CD4-positive, alpha-beta T cell treated with Interleukin-12 subunit alpha and Interleukin-12 subunit beta, for 1 hour (primary cell): ENCODE measurements at places on chromosomes 12 and 14.
A peak's percentile ranks its signal among the peaks of the same experiment; 100 is the strongest.

DNA sequence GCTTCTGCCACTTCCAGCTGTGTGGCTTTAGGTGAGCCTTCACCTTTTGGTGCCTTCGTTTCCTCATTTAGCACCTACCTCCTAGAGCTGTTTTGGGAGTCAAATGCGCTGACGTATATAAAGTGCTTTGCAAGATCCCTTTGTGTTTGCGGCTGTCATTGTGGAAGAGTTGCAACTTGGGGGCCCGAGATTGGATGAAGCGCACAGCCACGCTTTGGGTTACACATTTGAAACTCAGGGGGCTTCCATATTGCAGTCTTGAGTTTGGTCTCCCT is 636 bp upstream of the ARL6IP4 start:
- no peak for DNase-seq

DNA sequence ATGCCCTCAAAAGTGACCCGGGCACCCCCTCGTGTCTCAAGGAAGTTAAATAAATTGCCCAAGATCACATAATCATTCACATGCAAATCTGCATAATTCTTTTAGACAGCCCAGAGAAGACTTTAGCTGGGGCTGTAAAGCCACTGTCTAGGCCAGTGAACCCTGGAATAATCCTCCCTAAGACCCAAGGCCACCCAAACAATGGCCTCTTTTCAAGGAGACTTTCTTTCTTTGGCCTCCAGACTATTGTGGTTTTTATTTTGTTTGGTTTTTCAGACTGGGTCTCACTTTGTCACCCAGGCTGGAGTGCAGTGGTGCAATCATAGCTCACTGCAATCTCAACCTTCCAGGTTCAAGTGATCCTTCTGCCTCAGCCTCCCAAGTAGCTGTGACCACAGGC is 10.6 kb downstream of the SVOP start:
- no peak for DNase-seq

DNA sequence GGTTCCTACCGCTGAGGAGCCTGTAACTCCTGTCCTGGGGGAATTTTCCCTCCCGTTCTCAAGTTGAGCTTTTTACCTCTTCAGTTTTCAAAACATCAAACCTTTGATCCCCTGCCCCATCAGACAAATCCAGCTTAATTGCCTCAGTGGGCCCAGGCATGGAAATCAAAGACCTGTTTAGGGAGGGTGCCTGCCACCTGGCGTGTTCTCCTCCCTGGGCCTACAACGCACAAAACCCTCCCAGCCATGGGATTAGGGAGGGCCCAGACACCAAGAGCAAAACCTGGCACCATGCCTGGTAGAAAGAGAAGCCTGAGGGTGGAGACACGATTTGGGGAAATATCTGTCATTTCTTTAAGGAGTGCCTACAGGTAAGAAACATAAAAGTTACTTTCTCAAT is 672.9 kb downstream of the BCL11B start:
- DNase-seq = no peak

GRCh38 chr12:51923506-51924365 is 16.4 kb downstream of the ACVRL1 start:
- DNase-seq = peak; percentile 61

DNA sequence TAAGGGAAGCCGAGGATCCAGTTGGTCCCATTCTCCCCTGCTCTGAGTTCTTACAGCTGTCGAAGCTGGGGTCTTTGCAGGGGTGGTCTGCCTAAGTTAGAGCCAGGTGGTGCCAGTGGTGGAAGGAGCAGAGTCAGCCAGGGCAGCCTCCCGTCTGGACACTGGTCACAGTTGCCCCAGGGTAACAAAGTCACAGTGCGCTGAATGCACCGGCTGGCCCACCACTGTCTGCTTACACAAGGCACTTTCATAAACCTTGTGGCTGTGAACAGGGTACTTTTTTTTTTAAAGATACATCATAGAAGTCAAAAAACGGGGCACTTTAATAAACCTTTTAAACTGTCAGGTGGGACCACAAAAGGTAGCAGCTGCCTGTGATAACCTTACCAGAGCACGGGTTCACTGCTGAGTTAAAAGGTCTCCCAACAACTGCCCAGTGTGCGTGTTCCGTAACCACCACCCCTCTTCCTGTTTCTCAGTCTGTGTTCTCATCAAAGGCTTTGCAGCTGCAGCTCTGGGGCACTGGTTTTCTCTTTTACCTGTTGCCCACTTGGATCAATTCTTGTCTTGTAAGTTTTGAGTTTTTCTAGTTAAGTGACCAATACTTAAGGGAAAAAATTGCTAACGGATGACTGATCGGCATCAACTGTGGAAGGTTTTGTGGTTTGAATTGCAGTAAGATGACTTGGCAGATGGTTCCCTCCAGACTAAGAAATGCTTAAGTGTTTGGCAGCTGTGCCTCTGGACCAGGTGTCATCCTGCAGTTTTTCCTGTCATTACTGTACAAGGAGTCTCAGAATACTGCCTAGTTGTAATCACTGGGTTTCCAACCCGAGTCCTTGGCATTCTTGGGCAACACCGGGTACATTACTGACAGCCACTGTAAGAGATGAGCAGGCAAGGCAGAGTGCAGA is 55.9 kb downstream of the DYNC1H1 start:
- DNase-seq = peak; percentile 24

DNA sequence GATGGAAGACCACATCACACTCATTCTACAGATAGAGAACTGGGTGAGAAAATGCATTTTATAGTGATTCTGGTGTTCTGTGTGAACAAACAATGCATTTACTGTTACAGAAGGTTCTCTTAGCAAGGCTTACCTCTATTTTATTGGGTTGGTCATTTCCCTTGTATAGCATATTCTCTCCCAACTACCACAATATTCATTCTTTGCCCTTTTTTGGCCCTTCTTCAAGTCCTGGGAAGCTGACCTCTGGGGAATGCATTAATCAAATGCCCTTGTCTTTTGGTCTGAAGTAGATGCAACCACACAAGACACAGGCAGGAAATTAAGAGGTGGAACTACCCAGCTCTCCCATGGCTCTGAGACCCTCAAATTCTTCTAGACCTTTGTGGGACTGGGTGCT is 19.5 kb downstream of the DCN start:
- DNase-seq = no peak

DNA sequence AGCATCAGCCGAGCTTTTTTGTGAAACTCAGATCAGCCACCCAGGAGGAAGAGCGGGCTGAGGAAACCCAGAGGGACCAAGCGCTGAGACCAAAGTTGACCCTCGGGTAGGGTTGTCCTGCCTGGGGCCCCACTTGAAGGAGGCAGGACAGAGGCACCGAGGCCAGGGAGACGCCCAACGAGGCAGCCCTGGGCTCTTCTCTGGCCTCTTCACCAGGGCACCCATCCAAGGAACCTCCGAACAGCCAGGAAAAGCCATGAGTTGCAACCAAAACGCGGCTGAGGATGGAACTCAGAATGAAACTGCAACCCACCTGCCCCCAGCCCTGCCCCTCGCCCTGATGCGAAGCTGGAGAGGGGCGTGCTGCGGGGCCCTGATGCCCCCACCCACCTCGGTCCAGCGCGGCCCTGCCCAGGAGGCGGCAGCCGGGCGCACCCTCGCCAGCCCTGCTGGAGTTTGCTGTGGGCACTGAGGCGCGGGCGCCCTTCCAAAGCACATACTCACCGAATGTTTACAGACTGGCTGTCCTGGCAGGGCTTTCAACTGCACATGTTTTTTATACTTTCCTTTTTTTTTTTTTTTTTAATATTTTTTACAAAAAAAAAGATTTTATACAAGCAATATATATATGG is 41.9 kb downstream of the JDP2 start:
- no peak for DNase-seq

DNA sequence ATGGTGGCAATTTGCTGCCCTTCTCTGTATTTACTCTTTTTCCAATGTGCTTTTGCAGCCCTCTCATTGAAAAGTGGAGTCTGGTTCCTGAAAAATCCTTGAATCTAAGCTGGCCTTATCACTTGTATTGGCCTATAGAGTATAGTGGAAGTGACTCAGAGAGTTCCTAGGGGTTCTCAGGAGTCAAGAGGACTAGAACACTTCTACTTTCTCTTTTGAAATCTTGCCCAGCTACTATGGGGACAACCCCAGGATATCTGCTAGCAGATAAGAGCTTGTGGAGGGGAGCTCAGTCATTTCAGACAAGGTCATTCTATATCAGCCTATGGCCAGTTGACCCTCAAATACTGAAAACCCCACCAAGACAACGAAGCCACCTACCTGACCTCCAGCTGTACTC is 26.7 kb upstream of the WSCD2 start:
- no peak for DNase-seq

GRCh38 chr14:82445810-82446570 is 912.3 kb upstream of the SEL1L start:
- no peak for DNase-seq

DNA sequence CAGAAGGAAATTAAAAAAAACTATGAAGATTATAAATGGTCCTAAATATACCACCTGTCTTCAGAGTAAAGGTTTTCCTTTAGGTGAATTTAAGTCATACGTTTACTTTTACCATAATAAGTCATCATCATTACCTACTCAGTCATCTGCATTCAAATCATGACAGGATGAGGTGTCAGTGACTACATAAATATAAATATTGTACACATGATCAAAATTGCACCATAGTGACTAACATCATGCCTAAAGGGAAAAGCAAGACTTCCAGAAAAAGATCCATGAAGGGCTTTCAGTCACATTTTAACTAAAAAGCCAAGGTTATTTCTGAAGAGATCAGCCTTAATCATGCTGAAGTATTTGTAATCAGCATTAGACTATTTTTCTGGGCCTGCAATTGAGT is 759.9 kb upstream of the FLRT2 start:
- DNase-seq = no peak

DNA sequence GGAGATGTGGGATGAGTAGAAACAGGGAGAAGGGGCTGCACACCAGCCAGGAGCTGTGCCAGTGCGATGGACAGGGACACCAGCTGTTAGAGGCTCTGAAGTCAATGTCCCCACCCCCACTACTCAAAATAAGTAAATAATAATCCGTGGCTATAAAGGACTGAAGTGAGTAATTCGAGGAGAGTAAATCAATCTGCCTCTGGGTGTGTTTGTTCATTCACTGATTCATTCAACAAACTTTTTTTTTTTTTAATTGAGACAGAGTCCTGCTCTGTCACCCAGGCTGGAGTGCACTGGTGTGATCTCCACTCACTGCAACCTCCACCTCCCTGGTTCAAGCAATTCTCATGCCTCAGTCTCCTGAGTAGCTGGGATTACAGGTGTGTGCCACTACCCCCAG is 363.6 kb downstream of the TMEM132D start:
- no peak for DNase-seq

DNA sequence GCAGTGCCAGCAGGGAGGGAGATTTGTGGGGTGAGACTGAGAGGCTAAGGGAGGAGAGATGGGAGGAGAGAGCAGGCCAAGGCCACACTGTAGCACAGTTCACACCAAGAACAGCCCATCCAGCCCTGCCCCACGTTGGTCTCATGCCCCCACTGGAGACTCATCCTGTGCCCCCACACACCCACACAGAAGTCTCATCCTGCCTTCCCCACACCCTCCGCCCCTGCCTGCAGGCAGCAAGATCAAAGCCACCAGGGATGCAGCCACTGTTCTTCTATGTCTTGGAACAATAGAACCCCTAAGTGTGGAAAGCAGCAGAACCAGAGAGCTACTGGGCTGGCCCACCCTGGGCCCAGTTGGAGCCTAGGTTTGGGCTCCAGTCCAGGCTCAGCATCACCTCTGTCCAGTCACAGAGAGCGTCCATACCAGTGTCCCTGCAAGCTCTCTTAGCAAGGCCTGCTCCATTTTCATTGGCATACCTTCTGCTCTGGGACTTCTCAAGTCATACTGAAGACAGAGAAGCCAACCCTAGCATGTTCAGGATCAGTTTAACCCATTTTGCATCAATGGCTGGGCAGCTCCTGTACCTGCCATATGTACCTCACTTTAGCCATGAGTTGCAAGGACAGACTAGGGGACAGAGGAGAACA is 31.7 kb upstream of the HDAC7 start:
- DNase-seq = no peak

DNA sequence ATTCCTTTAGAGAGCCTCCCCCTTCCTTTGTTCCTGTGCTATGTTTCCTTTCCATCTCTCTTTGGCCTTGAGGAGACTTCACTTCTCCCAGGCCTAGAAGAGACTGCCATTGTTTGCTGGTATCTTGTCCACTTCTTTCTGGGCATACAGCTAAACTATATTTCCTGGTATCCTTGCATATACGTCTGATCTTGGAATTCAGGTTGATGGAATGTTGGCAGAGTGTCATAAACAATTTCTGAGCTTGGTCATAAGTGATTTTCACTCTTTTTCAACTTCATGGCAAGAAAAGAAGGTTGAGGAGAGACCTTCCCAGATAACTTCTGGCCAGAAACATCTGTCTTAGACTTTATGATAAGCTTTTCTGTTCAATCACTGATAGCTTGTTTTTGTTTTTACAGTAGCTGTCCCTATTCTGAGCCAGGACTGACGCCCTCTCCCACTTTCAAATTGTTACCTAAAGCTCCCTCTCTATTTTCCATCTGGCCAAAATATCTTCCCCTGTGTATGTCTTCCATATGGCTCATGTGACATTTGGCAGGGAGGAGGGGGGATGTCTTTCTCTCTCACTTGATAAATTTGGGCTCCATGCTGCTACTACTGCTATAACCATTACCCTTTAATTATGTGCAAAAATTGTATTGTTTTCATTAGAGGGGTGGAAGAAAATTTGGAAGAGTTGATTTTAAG is 457.0 kb downstream of the ADAMTS20 start:
- DNase-seq = no peak

GRCh38 chr14:59964251-59965007 is 44.5 kb downstream of the LRRC9 start:
- no peak for DNase-seq

GRCh38 chr14:95334044-95334443 is 14.3 kb upstream of the CLMN start:
- DNase-seq = no peak

DNA sequence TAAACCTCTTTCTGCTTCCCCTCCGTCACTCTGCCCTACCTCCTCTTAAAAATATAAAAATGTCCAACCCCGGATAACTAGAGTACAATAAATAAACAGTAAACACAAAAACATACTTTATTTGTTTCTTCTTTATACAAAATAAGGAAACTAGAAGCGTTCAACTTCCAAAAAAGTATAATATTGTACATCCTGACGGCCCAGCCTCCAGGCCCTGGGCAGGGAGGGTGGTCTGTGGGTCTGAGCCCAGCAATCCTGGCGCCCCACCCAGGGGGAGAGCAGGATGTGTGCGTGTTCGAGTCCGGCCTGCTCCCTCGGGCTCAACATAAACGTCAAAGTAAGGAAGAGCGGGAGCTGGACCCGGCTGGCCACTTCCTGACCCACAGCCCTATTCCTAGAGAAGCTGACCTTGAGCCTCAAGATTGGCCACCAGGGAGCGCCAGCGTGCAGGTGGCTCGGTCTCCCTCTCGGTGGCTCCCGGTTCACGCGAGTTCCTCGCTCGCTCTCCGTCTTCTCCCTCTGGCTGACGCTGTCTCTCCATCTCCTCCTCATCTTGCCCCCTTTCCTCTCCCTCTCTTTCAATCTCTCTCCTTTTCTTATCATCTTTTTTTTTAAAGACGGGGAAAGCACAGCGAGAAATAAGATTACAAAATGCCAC is 9.4 kb downstream of the LHX5 start:
- DNase-seq = peak; percentile 61

GRCh38 chr14:94795372-94795771 is 25.5 kb upstream of the GSC start:
- DNase-seq = no peak
